ENCODE measurements at places on chromosomes 6 and 20. TPM values are rescaled to one million over a fixed set of nuclear protein-coding genes. Genes with fewer than 3 reads are reported as not detected.

Gene TMEM244
- not detected for total RNA-seq

Gene PRKN
- total RNA-seq: 13.8 TPM

Gene RAET1L
- total RNA-seq: not detected

Gene FAM83B
- total RNA-seq: 0.31 TPM

Gene LY6G6D
- total RNA-seq: not detected

Gene LY6G5C
- 5.6 TPM for total RNA-seq

Gene AVP
- total RNA-seq: not detected

Gene MYT1
- 22.5 TPM for total RNA-seq

Gene NMBR
- 6.6 TPM for total RNA-seq

Gene ZSCAN31
- 16.0 TPM for total RNA-seq

Gene CDH26
- 2.2 TPM for total RNA-seq

Gene CST5
- not detected for total RNA-seq

Gene COL21A1
- total RNA-seq: 1.3 TPM

Gene TSPO2
- not detected for total RNA-seq

Gene TENT5A
- 2.2 TPM for total RNA-seq

Gene ELOVL5
- 51.6 TPM for total RNA-seq

Gene TBP
- 17.8 TPM for total RNA-seq

Gene CAP2
- total RNA-seq: 43.2 TPM

Gene VIP
- total RNA-seq: 3.1 TPM

Gene BMP2
- total RNA-seq: 2.5 TPM

Gene TBXT
- not detected for total RNA-seq

Gene MED23
- 81.1 TPM for total RNA-seq

Gene MYB
- 5.6 TPM for total RNA-seq

Gene DOK5
- 259 TPM for total RNA-seq

Gene SHLD1
- 5.3 TPM for total RNA-seq

Gene CRIP3
- 16.6 TPM for total RNA-seq

Gene SAMD3
- total RNA-seq: 15.3 TPM

Gene FAM209B
- total RNA-seq: not detected

Gene C6orf163
- total RNA-seq: 23.5 TPM

Gene COL9A3
- total RNA-seq: 27.9 TPM

Gene ZNF512B
- 21.0 TPM for total RNA-seq

Gene LEMD2
- total RNA-seq: 53.2 TPM

Gene TMC2
- total RNA-seq: 7.5 TPM

Gene TUBB2B
- 3,227 TPM for total RNA-seq

Gene SFTA2
- total RNA-seq: not detected

Gene TEAD3
- total RNA-seq: 0.63 TPM

Gene PLCB1
- 115 TPM for total RNA-seq

Gene PERP
- total RNA-seq: 0.94 TPM

Gene DEFB112
- not detected for total RNA-seq

Gene MEI4
- 0.31 TPM for total RNA-seq

Gene QRSL1
- total RNA-seq: 21.3 TPM

Gene CDS2
- total RNA-seq: 77.9 TPM

Gene RGS17
- total RNA-seq: 82.6 TPM

Gene LPIN3
- total RNA-seq: 0.63 TPM

Gene WFDC10B
- not detected for total RNA-seq

Gene CNR1
- 344 TPM for total RNA-seq

Gene CST7
- not detected for total RNA-seq

Gene KHDC1L
- not detected for total RNA-seq

Gene RSPH4A
- total RNA-seq: 2.5 TPM

Gene GINS1
- total RNA-seq: 6.9 TPM

Gene PHACTR1
- total RNA-seq: 90.5 TPM

Gene HRH3
- 0.31 TPM for total RNA-seq

Gene BPIFB2
- total RNA-seq: not detected

Gene ZNF184
- total RNA-seq: 29.1 TPM

Gene OLIG3
- total RNA-seq: not detected

Gene KIF25
- not detected for total RNA-seq

Gene TRAPPC3L
- total RNA-seq: not detected

All from parietal lobe (tissue), 2 donors.